Activated CD4-positive, alpha-beta T cell treated with anti-CD3 and anti-CD28 coated beads, Interleukin-2, amount 10 ng/mL, durations not matched to agents 7 days and 5 days (primary cell): ENCODE measurements at places on chromosomes 2 and 18. TPM values are rescaled to one million over a fixed set of nuclear protein-coding genes. Genes with fewer than 3 reads are reported as not detected.
A peak's percentile ranks its signal among the peaks of the same experiment; 100 is the strongest.

DNA sequence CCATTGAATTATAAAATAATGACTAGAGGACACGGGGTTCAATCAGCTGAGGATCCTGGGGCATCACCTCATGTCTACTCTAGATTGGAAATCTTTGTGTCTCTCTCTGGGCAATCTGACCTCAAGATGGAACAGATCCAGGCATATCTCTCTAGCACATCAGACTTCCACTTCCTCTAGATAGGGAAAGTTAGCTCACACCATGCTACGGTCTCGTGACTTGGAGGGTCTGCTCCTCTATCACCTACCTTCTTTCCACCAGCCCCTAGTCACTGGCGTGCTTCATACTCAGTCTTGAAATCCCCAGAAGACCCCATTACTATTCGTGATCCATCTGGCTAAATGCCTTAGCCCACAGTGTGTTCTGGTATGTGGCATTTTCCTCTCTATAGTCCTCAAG is 148.8 kb downstream of the ANKRD44 start:
- H3K27me3 ChIP-seq, result no peaks in the 10 kb centered on the region
- H3K4me3 ChIP-seq, result no peak overlapping the region
- peaks cover 72% of the 10 kb centered on the region for H3K4me1 ChIP-seq
- H3K27ac ChIP-seq, result no peak overlapping the region
- peaks cover 45% of the 10 kb centered on the region for H3K36me3 ChIP-seq

DNA sequence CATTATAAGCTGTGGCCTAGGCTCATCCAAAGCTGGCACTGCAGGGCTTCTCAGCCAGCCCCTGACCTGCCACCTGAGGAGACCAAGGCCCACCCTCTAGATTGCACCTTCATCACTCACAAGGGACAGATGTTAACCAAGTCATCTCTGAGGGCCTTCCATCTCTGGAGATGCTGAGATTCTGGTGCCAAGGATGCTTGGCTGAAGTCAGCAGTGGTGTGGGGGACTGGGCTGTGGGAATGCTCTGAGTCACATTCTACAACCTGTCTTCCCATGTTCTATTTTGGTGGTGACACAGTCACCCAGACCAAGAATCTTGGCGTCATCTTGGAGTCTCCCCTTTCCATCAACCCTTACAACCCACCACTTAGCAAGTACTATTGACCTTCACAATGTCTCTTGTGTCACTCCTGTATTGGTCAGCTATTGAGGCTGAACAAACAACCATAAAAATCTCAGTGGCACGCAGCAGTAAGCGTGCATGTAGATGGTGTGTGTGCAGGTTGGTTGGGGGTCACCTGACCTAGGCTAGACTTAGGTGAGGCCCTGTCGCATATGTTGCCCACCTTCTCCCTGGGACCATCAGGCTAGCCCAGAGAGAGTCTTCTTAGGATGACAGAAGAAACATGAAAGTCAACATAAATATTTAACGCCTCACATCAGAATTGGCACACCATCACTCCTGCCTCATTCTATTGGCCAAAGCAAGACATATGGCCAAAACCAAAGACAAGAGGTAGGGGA is 135.0 kb downstream of the SMAD7 start:
- H3K27ac ChIP-seq, result no peak overlapping the region
- H3K4me3 ChIP-seq, result no peak overlapping the region
- H3K36me3 ChIP-seq, result no peaks in the 10 kb centered on the region
- H3K27me3 ChIP-seq, result no peaks in the 10 kb centered on the region
- DNase-seq, result no peak

GRCh38 chr2:41414486-41415230 is 633.2 kb upstream of the PKDCC start:
- H3K27ac ChIP-seq, result no peak overlapping the region
- DNase-seq, result peak; percentile 19
- no peak overlapping the region for H3K4me3 ChIP-seq
- no peaks in the 10 kb centered on the region for H3K36me3 ChIP-seq
- no peaks in the 10 kb centered on the region for H3K4me1 ChIP-seq
- no peaks in the 10 kb centered on the region for H3K27me3 ChIP-seq

GRCh38 chr2:191151331-191151730 is 537 bp upstream of the STAT4 start:
- no peak for DNase-seq
- H3K36me3 ChIP-seq, result peaks cover 19% of the 10 kb centered on the region
- H3K4me3 ChIP-seq, result peak overlapping the region; percentile 93

DNA sequence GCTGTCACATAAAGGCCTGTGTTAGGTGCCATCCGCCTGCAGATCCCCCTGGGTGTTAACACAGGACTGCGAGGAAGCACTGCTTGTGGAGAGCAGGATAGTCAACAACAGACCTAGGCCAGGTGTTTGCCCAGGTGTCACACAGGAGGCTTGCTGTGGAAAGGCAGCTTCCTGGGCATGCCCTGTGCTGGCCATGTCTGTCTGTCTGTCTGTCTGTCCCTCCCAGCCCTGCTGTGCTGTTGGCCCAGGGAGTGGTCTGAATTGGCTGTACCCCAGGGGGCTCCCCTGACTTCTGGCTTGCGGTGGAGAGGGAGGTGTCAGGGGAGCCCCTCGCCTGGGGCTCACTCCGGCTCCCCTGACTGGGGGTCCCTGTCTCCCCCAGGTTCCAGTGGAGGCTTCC is 53.2 kb downstream of the SH3BP4 start:
- H3K27me3 ChIP-seq, result no peaks in the 10 kb centered on the region
- no peaks in the 10 kb centered on the region for H3K4me1 ChIP-seq
- no peak for DNase-seq
- H3K27ac ChIP-seq, result no peak overlapping the region

DNA sequence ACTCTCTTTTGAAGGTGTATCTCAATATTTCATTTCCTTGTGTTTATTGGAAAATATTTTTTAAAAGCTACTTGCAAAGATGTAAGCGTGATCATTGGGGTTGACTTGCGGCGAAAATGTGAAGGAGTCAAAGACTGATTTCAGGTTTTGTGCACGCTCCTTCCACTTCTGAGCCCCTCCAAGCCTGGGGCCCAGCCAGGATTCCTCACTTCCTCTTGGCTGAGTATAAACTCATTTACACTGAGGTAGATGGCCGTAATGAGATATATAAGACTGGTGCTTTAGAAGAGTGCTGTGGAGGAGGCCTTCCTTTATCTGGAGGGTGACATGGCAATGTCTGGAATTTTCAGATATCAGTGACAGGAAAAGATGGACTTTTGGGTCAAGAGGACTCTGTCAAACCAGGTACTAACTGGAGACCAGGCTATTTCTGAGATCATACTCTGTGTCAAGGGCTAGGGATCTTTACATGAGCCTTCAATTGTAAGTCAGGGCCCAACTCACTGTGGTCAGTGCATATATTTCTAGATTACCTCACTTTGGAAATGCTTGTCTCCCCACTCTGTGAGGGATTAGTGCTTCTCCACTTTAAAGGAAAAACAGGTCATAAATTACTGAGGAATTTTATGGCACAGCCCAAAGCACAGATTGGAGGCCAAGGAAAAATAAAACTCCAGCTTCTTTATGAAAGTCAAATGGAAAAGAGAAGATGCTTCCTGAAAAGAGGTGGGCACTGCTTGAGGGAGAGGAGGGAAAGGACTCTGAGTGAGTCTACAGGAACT is 22.8 kb downstream of the PRKCE start:
- H3K27ac ChIP-seq, result no peak overlapping the region
- H3K4me1 ChIP-seq, result no peaks in the 10 kb centered on the region
- DNase-seq, result no peak
- no peaks in the 10 kb centered on the region for H3K36me3 ChIP-seq
- no peaks in the 10 kb centered on the region for H3K27me3 ChIP-seq
- H3K4me3 ChIP-seq, result no peak overlapping the region

- no peaks in the 10 kb centered on the region for H3K36me3 ChIP-seq
- no peak for DNase-seq
- H3K4me1 ChIP-seq, result no peaks in the 10 kb centered on the region
- H3K27ac ChIP-seq, result no peak overlapping the region
- H3K27me3 ChIP-seq, result no peaks in the 10 kb centered on the region
- no peak overlapping the region for H3K4me3 ChIP-seq
These were observed 334.1 kb upstream of the RAB6C start for GRCh38 chr2:129645335-129645734.

GRCh38 chr2:148044322-148044721 is 23.4 kb downstream of the MBD5 start:
- DNase-seq, result no peak
- no peak overlapping the region for H3K4me3 ChIP-seq
- peaks cover 25% of the 10 kb centered on the region for H3K4me1 ChIP-seq
- H3K36me3 ChIP-seq, result peaks cover 2% of the 10 kb centered on the region
- H3K27ac ChIP-seq, result no peak overlapping the region

DNA sequence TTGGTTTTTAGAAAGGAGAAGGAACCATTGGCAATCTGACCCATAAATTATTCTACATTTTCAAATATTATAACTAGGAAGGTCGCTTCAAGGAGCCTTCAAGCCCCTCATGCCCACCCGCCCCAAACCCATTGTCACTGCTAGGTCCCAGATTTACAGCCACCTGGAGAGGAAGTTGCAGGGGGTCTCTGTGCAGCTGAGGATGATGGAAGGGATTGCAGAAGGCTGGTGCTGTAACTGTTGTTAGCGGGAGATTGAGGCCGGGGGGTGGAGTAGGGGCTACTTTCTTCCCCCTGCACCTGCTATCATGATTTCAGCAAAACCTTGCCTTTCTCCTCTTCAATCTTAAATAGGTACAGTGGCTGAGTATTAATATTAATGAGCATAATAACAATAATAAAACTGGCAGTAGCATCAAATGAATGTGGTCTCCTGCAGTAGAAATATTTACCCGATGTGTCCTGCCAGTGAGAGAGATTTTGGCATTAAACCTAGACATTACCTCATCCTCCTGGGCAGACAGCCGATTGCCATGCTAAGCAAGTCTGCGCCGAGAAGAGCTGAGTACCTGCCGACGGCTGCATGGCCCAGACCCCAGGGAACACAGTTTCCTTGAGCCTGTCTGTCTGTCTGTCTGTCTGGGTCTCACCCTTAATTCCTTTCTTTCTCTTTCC is 225.4 kb downstream of the FAM210A start:
- H3K27me3 ChIP-seq, result no peaks in the 10 kb centered on the region
- H3K4me1 ChIP-seq, result peaks cover 47% of the 10 kb centered on the region
- H3K27ac ChIP-seq, result no peak overlapping the region

DNA sequence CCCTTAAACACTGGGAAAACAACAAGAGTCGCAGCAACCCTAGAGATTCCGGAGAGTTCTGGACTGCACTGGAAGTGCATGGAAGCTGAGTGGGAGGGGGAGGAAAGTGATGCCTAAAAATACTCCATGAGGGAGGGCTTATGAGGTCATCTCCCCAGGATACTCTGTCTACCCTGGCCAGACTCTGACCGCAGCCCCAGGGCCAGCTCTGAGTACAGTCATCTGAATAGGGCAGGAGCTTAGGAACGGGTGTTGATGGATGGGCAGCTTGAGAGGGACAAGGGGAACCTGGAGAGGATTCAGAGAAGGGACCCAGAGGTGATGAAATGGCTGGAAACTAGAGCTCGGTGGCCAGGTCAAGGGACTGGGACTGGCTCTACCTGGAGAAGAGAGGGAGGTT is 79.3 kb upstream of the IGFBP5 start:
- H3K4me1 ChIP-seq, result peaks cover 2% of the 10 kb centered on the region
- peaks cover 8% of the 10 kb centered on the region for H3K27me3 ChIP-seq
- no peak for DNase-seq
- H3K27ac ChIP-seq, result no peak overlapping the region
- H3K36me3 ChIP-seq, result no peaks in the 10 kb centered on the region

- H3K27me3 ChIP-seq, result no peaks in the 10 kb centered on the region
- no peaks in the 10 kb centered on the region for H3K36me3 ChIP-seq
- no peak for DNase-seq
These were observed 8.0 kb upstream of the COX7A2L start for GRCh38 chr2:42368817-42369531.

DNA sequence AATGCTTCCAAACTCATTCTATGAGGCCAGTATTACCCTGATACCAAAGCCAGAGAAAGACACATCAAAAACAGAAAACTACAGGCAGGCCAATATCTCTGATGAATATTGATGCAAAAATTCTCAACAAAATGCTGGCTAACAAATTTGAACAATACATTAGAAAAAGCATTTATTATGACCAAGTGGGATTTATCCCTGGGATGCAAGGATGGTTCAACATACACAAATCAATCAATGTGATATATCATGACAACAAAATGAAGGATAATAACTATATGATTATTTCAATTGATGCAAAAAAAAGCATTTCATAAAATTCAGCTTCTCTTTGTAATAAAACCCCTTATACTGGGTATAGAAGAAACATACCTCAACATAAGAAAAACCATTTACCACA is 550.9 kb downstream of the ADCYAP1 start:
- H3K27ac ChIP-seq, result no peak overlapping the region
- no peaks in the 10 kb centered on the region for H3K27me3 ChIP-seq
- no peaks in the 10 kb centered on the region for H3K36me3 ChIP-seq
- no peak for DNase-seq
- H3K4me1 ChIP-seq, result no peaks in the 10 kb centered on the region

DNA sequence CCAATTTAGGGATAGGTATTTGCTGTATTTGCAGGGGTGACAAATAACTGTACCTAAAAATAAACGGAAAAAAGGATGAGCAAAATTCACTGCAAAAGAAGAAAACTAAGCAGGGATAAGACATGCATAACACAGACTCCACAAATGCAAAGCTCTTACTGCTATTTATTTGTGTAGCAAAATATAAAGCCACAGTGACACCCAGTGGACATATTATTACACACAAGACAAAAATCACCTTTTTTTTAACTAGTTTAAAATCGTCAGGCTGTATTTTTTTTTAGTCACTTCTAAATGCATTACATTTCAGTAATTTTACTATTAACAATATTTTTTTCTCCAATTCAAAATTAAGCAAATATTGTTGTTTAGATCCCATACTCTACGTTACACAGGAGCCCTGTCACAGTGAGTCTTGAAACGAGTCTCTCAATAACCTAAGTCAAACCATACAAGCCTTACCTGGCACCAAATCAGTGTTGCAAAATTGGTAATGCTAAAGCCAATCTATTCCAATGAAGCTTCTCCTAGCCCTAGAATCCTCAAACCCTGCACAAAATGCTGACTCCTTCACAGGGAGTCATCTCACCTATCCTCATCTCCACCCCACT is 23.7 kb downstream of the METTL4 start:
- no peaks in the 10 kb centered on the region for H3K27me3 ChIP-seq
- H3K27ac ChIP-seq, result no peak overlapping the region
- H3K4me3 ChIP-seq, result no peak overlapping the region
- peak; percentile 13 for DNase-seq
- H3K4me1 ChIP-seq, result peaks cover 2% of the 10 kb centered on the region
- peaks cover 16% of the 10 kb centered on the region for H3K36me3 ChIP-seq

GRCh38 chr18:12458771-12459170 is 51.0 kb downstream of the PRELID3A start:
- no peaks in the 10 kb centered on the region for H3K27me3 ChIP-seq
- DNase-seq, result no peak
- no peak overlapping the region for H3K4me3 ChIP-seq
- no peak overlapping the region for H3K27ac ChIP-seq

DNA sequence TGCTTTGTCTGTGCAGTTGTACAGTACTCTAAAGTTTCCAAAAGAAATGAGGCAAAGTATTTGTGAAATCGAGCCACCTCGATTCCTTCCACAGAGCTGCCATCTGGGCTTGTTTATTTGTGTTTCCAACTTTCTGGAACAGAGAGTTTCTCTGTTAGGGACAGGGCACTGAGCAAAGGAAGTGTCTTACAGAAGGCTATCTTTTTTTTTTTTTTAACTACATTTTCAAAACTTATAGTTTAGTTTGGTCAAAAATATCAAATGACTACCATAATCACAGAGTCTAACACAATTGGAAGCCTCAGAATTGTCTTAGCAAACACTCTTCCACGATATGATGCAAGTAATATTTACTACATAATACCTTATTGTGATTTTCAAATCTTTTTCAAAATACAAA is 796 bp downstream of the RFTN2 start:
- no peaks in the 10 kb centered on the region for H3K36me3 ChIP-seq
- no peak overlapping the region for H3K4me3 ChIP-seq
- no peak for DNase-seq
- no peak overlapping the region for H3K27ac ChIP-seq

Gene HOXD8
- total RNA-seq, result not detected

Gene FBXO41
- 18.2 TPM for total RNA-seq

Gene LYPD6
- total RNA-seq, result not detected

Gene VAMP8
- total RNA-seq, result 131 TPM

Gene CFAP210
- not detected for total RNA-seq

Gene DSG1
- total RNA-seq, result not detected
